ENCODE measurements at places on chromosomes 5 and 9.

GRCh38 chr9:116942593-116943061 is 255.5 kb downstream of the TRIM32 start:
- DNase-seq, result no peak

DNA sequence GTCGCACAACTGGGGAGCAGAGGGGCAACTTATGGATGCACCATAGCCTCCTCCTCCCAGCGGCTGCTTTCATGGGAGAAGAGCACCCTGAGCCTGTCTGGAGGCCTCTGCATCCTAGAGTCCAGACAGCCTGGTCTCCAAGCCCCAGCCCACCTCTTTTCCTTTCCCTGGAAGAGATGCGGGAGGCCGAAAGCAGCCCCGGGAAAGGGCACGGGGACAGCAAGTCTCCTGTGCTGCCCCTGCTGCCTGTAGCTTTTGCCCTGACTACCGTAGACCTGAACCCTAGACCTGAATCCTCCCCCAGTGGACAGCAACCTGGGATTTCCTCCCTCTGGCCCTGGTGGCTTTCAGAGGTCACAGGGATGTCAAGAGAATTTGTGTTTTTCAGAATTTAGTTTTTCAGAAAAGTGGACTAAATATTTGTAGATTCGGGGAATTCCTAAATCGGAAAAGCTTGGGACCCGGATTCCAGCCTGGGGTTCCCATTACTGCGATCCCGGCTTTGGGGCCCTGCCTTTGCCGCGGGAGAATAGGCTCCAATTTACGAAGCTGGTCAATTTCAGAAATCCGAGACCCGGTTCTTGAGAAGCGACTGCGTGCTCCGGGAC is 4.3 kb upstream of the PITX1 start:
- DNase-seq, result no peak

DNA sequence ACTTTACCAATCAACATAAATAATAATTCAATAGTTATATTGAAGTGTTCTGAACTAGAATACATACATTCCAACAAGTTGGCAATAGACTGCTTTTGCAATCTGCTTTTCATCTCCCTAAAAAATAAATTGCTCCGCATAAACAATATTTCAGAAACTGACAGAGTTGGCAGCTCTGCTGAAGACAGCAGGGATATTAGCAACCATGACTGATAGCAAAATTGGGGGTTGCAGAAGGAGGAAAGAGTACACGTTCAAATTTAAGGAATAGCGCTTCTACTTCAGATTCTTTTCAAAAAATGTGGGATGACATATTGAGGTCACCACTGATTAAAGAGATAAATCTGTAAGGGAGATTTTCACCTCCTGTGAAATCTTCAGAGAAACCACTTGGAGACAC is 521.2 kb downstream of the DTWD2 start:
- DNase-seq, result no peak

DNA sequence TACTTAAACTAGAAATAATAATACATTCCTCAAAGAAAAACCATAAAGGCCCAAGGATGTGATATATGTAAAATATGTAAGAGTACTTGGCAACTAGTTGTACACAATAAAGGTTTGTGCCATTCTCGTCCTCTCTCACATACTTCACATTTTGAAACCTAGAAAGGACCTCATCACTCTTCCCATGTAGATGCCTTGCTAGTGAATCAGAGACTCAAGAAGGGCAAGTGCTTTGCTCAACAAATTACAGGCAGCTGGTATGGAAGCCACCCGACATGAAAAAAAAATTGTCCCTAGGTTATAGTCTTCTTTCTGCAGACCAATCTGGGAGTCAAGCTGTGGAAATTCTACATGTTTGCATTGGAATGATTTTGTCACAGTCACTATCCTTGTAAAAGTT is 31.7 kb downstream of the ADRB2 start:
- no peak for DNase-seq

- DNase-seq, result no peak
Observed at GRCh38 chr9:93127395-93127911, 6.6 kb downstream of the NINJ1 start.

- peak; percentile 31 for DNase-seq
Observed at GRCh38 chr5:78320401-78320800, 25.9 kb upstream of the AP3B1 start.

DNA sequence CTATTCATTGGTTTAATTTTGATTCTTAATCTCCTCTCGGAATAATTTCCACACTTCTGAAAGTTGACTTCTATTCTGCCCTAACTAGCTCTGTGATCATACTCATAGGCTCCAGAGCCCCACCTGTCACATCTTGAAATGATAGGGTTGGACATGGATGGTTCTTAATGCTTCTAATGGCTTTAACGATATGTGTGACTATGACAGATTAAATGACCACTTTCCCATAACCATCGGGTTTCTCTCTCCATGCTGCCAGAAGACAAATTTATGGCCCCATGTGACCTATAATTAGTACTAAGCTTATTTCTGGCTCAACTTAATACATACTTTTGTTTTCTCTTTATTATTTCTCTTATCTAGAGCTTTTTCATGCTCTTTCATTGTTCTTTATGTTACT is 251.1 kb upstream of the TUT7 start:
- no peak for DNase-seq

DNA sequence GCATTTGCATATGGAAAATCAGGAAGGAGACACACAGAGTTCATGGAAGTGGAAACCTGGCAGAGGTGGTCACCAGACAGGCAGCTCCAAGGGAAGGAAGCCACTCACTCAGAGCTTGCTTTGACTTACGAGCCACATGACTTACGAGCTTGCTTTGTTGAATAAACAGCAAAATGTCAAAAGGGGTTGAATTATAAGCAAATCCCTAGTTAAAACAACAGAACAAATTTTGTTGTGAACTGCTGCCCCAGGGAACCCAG is 164.3 kb downstream of the SYK start:
- DNase-seq, result peak; percentile 4

DNA sequence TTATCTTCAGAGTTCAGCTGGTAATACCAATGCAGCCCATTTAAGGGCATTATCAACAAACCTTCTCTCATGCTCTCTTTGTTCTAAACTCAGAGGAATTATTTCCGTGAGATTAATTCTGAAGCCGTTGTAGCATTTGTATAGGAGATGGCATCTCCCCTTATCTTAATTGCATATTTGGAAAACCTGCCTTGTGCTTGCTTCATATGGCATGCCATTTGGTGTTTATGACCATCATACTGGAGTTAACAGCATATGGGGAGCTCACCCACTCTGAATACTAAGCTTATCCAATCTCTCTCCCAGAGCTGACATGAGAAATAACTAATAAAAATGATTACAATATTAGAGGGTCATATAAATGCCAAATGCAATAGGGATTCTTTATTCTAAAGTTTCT is 243.2 kb downstream of the BRINP1 start:
- DNase-seq, result no peak

Measured in kidney capillary endothelial cell (primary cell).